RCC 7860 (cell line): ENCODE measurements at places on chromosomes 5 and 9.
A peak's percentile ranks its signal among the peaks of the same experiment; 100 is the strongest.

DNA sequence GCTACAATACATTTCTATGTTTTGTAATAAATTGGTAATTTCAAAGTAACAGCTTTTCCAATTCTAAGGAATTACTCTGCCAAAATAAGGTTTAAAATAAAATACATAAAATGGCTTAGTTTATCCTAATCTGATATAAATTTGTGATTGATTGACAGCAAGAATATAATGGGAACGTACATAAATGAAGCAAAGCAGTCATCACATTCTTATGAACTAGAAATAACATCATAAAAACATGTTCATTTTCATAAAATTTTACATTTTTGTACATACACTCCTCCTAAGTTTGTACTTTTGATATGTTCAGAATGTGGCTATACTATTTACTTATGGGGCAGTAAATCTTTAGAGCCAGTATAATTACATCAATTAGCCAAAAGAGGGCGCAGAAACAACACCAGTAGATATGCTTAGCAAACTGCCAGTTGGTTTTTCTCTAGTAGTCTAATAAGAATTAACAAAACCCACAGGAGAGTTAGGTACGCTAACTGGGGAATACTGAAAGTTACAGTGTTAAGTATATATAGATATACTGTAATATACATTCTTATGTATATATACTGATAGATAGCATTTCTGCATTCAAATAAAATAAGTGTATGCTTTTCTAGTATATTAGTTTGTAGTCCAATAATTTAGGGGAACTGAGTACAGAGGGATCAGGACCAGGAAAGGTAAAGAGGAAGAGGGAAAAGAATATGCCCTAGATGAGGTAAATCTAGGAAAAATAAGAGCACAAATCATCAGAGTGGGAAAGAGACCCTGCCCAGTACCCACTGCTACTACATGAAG, 76.8 kb downstream of the ZDHHC21 start:
- peak; percentile 17 for DNase-seq

GRCh38 chr9:347667-348292, 133.1 kb downstream of the DOCK8 start:
- peak; percentile 37 for DNase-seq

DNA sequence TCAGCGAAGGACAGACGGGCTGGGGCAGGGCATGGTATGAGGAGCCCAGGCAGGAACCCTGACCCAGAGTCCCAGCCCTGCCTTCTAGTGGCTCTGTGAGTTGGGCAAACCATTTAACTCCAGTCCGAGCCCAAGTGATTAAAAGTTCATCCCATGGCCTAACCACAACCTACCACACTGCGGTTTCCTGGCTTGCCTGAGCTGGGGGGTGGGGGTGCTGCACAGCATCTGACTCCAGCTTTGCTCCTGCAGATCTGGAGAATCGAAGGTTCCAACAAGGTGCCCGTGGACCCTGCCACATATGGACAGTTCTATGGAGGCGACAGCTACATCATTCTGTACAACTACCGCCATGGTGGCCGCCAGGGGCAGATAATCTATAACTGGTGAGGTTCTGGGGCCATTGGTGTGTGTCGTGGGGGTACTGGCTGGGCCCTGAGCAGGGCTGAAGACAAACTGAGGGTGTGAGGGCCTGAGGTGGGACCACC, 49.0 kb downstream of the STOM start:
- peak; percentile 94 for DNase-seq

GRCh38 chr5:157245476-157245875, 20.4 kb upstream of the CYFIP2 start:
- peak; percentile 9 for DNase-seq

GRCh38 chr5:142974409-142974808, 204.2 kb downstream of the ARHGAP26 start:
- no peak for DNase-seq

- no peak for DNase-seq
These were observed 190.8 kb upstream of the RASA1 start for GRCh38 chr5:87076931-87077330.
